Vagina (tissue), 2 donors: ENCODE measurements at places on chromosomes 16 and 17.

DNA sequence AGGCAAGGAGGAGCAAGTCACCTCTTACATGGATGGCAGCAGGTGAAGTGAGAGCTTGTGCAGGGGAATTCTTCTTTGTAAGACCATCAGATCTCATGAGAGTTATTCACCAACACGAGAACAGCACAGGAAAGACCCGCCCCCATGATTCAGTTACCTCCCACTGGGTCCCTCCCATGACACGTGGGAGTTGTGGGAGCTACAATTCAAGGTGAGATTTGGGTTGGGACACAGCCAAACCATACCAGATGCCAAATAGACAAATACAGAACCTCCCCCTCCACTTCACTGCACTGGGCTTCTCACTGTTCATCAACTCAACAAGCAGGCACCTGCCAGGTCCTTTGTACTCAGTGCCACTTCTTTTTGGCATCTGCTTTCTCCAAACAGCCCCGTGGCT lies 100.2 kb downstream of the WSCD1 start:
- DNase-seq = no peak

DNA sequence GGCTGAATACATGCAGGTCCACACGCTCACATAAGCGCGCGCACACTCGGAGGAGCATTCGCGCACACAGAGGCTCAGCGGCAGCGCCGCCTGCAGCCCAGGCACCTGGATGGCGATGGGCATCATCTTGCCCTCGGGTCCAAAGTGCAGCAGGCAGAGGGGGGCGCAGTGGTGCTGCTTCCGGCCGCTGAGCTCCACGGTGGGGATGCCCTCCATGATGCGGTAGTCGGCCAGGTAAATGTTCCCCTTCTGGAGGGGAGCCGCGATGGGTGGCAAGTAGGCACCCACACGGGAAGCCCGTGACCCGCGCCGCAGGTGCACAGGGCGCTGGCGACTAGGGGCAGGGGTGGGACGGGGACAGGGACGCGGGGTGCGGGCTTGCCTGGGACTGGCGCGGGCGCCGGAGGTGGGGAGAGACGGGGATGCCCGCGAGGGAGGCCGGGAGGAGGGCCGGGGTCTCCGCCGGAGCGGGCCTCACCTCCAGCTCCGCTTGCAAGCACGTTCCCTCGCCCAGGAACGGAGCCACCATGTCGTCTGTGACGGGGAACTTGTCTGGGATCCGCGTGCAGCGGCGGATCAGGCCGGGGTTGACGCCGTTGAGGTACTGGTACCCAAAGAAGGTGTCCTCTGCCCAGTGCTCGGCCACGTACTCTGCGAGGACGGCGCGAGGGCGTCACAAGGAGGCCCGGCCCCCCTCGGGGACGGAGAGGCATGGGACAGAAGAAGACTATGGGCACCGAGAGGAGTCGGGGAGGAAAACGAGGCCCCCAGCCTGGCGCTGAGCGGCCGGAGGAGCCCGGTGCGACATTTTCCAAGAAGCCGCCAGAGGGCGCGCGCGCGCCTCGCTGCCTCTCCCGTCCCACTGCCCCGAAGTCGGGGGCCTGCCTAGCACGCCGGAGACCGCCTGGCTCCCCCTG lies 8.0 kb downstream of the ALOX12B start:
- no peak for DNase-seq

GRCh38 chr17:32621612-32622312 lies 135.0 kb downstream of the CDK5R1 start:
- DNase-seq = no peak

GRCh38 chr16:56907401-56907800 lies 24.5 kb upstream of the HERPUD1 start:
- DNase-seq = no peak

DNA sequence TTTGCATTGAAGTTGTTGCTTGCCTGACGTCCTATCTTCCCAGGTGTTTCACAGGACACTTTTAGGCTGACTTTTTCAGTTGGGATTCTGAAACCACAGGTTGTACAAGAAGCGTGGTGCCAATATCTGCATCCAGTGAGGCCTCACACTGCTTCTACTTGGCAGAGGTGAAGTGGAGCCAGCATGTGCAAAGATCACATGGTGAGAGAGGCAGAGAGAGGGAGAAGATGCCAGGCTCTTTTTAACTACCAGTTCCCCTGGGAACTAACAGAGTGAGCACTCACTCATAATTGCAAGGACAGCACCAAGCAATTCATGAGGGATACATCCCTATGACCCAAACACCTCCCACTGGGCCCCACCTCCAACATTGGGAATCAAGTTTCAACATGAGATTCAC lies 5.8 kb upstream of the ABCA6 start:
- no peak for DNase-seq

GRCh38 chr16:13397126-13397525 lies 495.7 kb downstream of the SHISA9 start:
- DNase-seq = no peak

GRCh38 chr16:2895813-2896212 lies 12.8 kb downstream of the FLYWCH2 start:
- no peak for DNase-seq

DNA sequence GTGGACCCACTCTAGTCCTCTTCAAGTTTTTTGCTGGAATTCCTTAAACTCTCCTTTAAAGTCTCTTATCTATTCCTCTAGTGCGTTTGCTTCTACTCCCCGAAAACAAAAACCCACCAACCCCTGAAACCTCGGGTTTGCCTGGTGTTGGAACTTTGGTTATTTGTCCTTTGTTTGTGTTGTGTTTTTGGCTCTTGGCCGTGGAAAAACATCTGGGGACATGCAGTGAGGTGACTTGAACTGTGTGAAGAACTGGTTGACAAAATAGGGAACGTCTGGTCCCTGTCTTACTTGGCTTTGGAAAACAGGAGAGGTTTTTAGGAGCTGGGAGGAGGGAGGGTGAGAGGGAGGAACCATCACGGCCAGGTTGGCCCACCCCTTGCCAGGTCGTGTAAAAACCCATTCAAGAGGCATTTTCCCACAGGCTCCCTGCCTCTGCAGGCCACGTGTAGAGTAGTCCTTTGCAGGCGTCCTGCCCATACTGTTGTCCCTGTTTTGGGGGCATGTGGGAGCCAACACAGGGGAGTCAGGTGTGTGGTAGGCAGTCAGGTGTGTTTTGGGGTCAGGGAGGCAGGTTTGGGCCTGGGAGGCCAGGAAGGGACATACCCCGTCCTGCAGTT lies 169.3 kb downstream of the RAB11FIP4 start:
- no peak for DNase-seq

- DNase-seq = no peak
Observed at GRCh38 chr16:1193143-1193824, 31.8 kb downstream of the TPSG1 start.

- no peak for DNase-seq
Observed at GRCh38 chr16:86653285-86654006, 75.1 kb downstream of the FOXL1 start.

DNA sequence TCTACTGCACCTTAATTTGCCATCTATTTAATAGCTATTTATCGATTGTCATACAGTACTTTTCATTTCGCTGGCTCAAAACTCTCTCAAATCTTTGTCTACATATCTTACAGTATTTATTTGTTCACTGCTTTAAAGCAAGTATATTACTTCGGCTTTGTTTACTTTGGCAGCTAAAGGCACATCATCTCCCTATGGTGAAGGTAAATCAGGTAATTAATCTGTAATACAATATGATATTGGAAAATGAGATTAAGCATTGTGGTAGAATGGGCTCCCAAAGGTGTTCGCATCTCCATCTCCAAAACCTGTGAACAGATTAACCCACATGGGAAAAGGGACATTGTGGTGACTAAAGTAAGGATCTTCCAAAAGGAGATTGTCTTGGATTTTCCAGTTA lies 6.5 kb downstream of the TMEM170A start:
- no peak for DNase-seq

GRCh38 chr17:73359352-73359751 lies 47.6 kb upstream of the CDC42EP4 start:
- no peak for DNase-seq

DNA sequence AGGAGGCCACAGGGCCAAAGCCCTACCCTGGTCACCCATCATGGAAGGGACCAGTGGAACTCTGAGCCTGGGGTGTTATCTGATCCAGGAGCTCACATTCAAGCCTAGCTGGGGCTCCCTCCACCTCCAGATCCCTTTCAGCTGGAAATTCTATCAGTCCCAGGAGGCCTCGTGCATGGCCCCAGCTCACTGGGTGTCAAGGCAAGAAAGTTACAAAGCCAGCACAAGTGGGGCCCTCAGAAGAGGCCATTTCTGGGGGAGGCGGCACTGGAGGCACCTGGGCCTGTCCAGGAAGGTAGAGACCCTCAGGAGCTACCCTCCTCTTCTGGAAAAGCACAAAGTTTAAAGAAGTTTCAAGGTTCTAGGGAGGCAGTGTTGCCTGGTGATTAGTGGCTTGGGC lies 4.8 kb downstream of the CA7 start:
- DNase-seq = no peak

GRCh38 chr16:81107511-81107910 lies 11.3 kb upstream of the GCSH start:
- DNase-seq = no peak

GRCh38 chr17:40598619-40599467 lies 33.6 kb upstream of the CCR7 start:
- DNase-seq = peak; percentile 65

- no peak for DNase-seq
Observed at GRCh38 chr17:3534881-3535252, 22.7 kb downstream of the TRPV3 start.

- DNase-seq = no peak
Observed at GRCh38 chr16:56910654-56911539, 21.0 kb upstream of the HERPUD1 start.

- no peak for DNase-seq
Observed at GRCh38 chr17:48649741-48650140, 23.6 kb upstream of the HOXB9 start.

- DNase-seq = no peak
Observed at GRCh38 chr17:80893604-80894438, 97.8 kb upstream of the CHMP6 start.

DNA sequence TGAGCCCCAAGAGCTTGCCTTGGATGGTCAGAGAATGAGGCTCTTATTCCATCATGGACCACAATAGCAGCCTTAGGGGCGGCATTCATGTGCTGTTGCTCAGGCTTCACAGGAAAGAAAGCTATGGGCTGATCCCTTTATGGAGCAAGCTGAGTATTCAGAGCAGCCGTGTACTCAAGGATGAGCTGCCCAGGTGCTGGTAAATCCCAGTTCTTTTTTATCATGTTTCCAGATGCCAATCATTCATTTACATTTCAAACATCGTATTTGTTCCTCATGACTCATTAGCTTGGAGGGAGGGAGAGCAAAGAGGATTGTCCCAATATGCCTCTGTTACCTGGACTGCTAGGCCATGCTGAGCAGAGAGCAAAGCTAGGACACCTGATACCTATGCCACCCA lies 475.7 kb downstream of the SHISA9 start:
- DNase-seq = no peak

GRCh38 chr17:39927929-39928857 lies 661 bp downstream of the LRRC3C start:
- DNase-seq = no peak

DNA sequence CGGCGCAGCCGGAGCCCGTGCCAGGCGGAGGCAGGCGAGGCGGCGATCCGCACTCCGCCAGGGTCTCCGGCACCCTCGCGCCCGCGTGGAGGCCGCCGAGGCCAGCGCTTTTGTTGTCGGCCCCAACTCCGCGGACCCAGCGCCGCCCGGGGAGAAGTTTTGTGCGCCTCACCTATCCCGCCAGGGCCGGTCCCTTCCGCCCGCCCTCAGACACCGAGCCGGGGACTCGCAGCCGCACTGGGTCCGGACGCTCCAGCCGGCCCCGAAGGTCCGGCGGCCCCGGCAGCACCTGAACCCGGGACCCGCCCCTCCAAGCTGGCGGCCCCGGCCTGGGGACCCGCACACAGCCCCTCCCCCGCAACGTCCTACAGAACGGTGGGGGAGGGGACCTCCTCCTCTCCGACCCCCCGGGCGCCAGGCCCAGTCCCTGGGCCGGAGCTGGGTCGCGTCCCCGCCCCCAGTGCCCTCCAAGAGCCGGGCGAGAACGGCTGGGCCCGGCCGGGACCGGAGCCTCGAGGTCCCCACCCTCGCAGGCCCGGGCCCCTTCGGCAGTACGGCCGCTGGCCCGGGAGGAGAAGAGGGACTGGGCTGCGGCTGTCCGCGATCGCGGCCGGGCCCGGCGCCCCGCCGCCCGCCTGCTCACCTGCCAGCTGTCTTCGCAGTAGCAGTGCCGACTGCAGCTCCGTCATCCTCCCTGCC lies 698 bp downstream of the UBE2G1 start:
- no peak for DNase-seq

GRCh38 chr16:8581831-8582580 lies 8.3 kb downstream of the TMEM114 start:
- no peak for DNase-seq

DNA sequence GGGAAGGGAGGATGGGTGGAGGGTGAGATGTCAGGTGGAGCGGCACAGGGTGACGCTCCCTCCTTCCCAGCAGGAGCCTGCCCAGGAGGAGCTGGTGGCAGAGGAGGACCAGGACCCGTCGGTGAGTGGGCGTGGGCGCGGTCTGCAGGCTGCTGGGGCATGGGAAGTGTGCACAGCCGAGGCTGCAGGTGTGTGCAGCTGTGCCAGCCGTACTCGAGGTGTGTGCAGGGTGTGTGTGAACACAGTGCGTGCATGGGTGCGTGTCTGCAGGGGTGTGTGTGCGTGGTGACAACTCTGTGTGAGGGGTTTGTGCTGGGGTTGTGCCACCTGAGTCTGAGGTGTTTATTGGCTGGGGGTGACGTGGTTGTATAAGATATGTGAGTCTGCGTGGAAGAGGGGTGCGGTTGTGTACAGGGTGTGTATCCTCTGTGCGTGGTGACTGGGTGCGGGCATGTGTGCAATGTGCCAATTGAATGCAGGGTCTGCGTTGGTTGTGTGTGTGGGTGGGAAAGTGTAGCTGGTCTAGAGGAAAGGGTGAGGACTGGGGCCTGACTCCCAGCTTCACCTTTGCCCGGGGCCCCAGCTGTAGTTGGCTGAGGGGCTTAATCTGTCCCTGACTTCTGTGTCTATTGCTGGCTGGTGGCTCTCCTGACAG lies 670 bp downstream of the TNFSF12 start:
- DNase-seq = no peak

DNA sequence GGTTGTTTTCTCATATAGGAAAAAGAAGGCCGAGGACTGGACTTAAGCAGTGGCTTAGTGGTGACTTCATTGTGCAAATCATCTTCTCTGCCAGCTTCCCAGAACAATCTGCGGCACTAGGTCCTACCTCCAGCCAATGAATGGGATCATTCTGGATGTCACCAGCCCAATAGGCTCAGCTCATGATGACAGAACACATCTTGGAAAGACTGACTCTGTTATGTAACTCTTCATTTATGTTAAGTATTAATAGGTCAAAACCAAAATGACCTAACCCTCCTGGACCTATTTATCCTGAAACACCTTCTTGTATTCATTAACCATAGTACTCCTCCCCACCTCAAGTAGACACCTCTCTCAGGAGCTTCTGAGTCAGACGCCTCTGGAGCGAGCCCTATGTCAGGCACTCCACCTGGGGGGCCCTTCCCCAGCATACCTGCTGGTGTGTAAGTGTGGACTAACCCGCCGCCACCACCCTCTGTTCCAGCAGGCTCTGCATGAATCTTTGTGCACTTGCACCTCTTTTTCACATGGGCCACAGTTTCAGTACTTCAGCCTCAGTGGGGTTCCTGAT lies 7.2 kb downstream of the ARL2BP start:
- DNase-seq = no peak

GRCh38 chr16:7705885-7706284 lies 373.2 kb downstream of the RBFOX1 start:
- DNase-seq = no peak

GRCh38 chr17:32783602-32784001 lies 93.3 kb downstream of the MYO1D start:
- DNase-seq = no peak

GRCh38 chr17:48541577-48542113 lies 3.3 kb downstream of the HOXB2 start:
- no peak for DNase-seq
